ENCODE measurements at places on chromosomes 11 and 22.
A peak's percentile ranks its signal among the peaks of the same experiment; 100 is the strongest.

GRCh38 chr22:45626198-45626651 is 45.4 kb upstream of the ATXN10 start:
- H3K36me3 ChIP-seq: no peaks in the 10 kb centered on the region
- DNase-seq: no peak
- H3K4me3 ChIP-seq: no peak overlapping the region
- no peaks in the 10 kb centered on the region for H3K4me1 ChIP-seq
- H3K27me3 ChIP-seq: peaks cover 77% of the 10 kb centered on the region

GRCh38 chr11:73218106-73218829 is at the start of gene P2RY2:
Gene P2RY2, plus strand, starts transcription at chr11:73218281. Its CDS starts 15,879 bp downstream, at chr11:73234160.
- H3K4me1 ChIP-seq: peaks cover 52% of the 10 kb centered on the region
- peak within 1 kb of the TSS; percentile 90 for H3K27ac ChIP-seq
- DNase-seq: peak; percentile 88
- no peaks in the 10 kb centered on the region for H3K27me3 ChIP-seq
- peak within 1 kb of the TSS; percentile 76 for H3K4me3 ChIP-seq
- no peaks in the 10 kb centered on the region for H3K36me3 ChIP-seq

DNA sequence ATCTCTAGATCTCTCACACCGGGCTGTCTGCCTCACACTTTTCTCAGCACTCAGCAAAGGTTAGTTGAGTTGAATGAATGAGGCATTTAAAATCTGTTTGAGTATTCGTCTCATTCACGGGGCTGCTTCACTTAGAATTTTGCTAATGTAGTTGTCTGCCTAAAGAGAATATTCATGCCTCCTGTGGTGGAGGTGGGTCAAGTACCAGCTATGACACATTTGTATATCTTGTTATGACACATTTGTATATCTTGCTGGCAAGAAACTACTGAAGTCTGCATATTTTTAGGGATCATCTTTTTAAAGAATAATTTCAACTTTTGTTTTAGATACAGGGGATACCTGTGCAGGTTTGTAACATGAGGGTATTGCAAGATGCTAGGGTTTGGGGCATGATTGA is 43.1 kb downstream of the LDLRAD3 start:
- H3K36me3 ChIP-seq: no peaks in the 10 kb centered on the region
- no peak for DNase-seq
- no peak overlapping the region for H3K4me3 ChIP-seq
- no peak overlapping the region for H3K27ac ChIP-seq

- H3K27me3 ChIP-seq: no peaks in the 10 kb centered on the region
- no peak overlapping the region for H3K27ac ChIP-seq
- no peak for DNase-seq
- no peaks in the 10 kb centered on the region for H3K36me3 ChIP-seq
- H3K4me1 ChIP-seq: peaks cover 53% of the 10 kb centered on the region
Observed at GRCh38 chr11:2889362-2890273, 4.0 kb upstream of the CDKN1C start.

- DNase-seq: no peak
- no peak overlapping the region for H3K27ac ChIP-seq
- H3K27me3 ChIP-seq: peaks cover 97% of the 10 kb centered on the region
- H3K4me1 ChIP-seq: no peaks in the 10 kb centered on the region
- H3K4me3 ChIP-seq: no peak overlapping the region
- H3K36me3 ChIP-seq: no peaks in the 10 kb centered on the region
Observed at GRCh38 chr11:134882141-134882540, 470.1 kb upstream of the B3GAT1 start.

- no peak for DNase-seq
- H3K27ac ChIP-seq: no peak overlapping the region
- H3K4me1 ChIP-seq: no peaks in the 10 kb centered on the region
- H3K27me3 ChIP-seq: peaks cover 28% of the 10 kb centered on the region
- no peak overlapping the region for H3K4me3 ChIP-seq
- no peaks in the 10 kb centered on the region for H3K36me3 ChIP-seq
Observed at GRCh38 chr11:70601861-70602538, 203.7 kb downstream of the CTTN start.

GRCh38 chr11:117096201-117096991 is 1.8 kb downstream of the SIK3 start:
- DNase-seq: no peak
- H3K4me1 ChIP-seq: peaks cover 68% of the 10 kb centered on the region
- no peaks in the 10 kb centered on the region for H3K36me3 ChIP-seq
- H3K4me3 ChIP-seq: peak overlapping the region; percentile 84
- no peaks in the 10 kb centered on the region for H3K27me3 ChIP-seq

DNA sequence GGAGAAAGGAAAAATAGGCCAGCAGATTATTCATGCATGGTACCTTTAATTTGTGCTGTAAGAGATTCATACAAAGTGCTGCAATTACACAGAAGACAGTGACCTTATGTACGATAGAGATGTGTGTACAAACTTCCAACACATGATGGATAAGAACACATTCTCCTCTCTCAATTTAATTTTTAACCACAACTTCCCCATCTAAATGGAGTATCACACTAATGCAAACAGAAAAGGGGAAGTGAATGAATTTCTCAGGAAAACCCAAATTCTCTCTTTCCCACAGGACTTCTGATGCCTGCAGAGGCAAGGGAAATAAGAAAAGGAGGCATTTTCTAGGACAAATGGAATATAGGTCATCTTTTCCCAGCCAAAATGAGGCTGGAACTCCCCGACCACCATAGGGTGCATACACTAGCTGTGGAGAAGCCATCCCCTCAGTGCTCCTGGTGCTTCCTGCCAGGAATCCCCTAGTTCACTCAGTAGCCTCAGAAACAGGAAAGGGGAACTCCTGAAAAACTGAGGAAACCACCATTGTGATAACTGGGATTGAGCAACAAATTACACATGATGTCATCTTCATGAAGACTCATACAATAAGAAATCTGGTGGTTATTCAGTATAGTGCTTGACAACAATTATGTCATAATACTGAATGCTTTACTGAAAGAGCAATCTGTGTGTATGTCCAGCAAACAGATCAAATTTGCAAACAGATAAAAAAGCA is 22.4 kb downstream of the MMP10 start:
- H3K27me3 ChIP-seq: no peaks in the 10 kb centered on the region
- no peaks in the 10 kb centered on the region for H3K36me3 ChIP-seq
- no peak overlapping the region for H3K27ac ChIP-seq

GRCh38 chr11:6468712-6469495 is 4.8 kb downstream of the TRIM3 start:
- H3K4me3 ChIP-seq: no peak overlapping the region
- DNase-seq: peak; percentile 91
- H3K4me1 ChIP-seq: peaks cover 30% of the 10 kb centered on the region
- no peaks in the 10 kb centered on the region for H3K27me3 ChIP-seq

GRCh38 chr22:24758164-24758799 is 16.2 kb downstream of the PIWIL3 start:
- H3K4me1 ChIP-seq: no peaks in the 10 kb centered on the region
- H3K27ac ChIP-seq: no peak overlapping the region
- no peak overlapping the region for H3K4me3 ChIP-seq
- H3K36me3 ChIP-seq: no peaks in the 10 kb centered on the region

GRCh38 chr22:47691152-47691895 is 928.9 kb downstream of the TBC1D22A start:
- no peaks in the 10 kb centered on the region for H3K36me3 ChIP-seq
- H3K27ac ChIP-seq: no peak overlapping the region
- H3K4me1 ChIP-seq: no peaks in the 10 kb centered on the region
- DNase-seq: no peak
- peaks cover 34% of the 10 kb centered on the region for H3K27me3 ChIP-seq
- no peak overlapping the region for H3K4me3 ChIP-seq

DNA sequence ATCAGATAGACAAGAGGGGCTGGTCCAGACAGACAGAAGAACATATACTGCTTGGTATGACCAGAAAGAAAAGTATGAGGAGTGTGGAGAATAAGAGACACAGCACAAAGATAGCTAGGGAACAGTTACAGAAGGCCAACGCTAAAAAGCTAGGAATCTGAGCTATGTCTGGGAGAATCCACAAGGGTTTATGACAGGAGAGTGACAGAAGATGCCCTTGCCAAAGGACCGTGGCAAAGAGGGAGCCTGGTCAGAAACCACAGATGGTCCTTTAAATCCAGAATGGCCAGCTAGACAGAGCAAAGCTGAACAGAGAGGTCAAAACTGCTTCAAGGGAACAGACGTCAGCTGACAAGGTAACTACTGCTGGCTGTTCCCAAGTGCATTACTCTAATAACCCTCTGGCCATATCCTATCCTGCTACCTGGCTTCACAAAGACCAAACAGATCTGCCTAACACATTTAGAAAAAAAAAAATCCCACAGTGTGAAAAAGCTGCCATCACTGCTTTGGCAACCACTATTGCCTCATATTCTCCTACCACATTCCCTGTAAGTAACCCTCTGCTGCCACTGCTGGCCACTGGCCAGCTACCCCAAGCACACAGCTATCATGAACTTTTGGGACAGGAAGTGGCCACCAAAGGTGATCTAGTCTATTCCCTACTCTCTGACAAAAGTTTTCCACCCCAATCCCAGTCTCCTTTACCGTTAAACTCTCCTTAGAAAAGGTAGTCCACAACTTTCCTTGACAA is 7.3 kb downstream of the SERGEF start:
- no peak for DNase-seq
- no peak overlapping the region for H3K4me3 ChIP-seq
- H3K4me1 ChIP-seq: no peaks in the 10 kb centered on the region

DNA sequence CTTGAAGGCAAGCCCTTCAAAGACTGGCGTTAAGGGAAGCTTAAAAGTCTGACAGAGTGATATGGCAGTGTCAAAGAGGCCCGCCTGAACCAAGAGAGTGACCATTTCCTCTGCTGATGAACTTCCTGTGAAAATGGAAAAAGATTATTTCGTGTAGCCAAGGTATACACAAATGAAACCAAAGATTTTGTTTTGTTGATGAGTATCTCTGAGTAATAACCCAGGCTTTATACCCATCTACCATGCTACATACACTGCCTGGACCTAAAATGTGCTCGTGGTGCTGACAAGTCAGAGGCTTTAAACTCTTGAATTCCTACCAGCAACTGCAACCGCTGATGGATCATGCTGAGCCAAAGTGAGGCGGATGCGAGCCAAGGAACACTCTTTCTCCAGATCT is 21.0 kb upstream of the FNBP4 start:
- no peak for DNase-seq
- H3K27ac ChIP-seq: peak overlapping the region; percentile 81
- H3K4me3 ChIP-seq: no peak overlapping the region
- no peaks in the 10 kb centered on the region for H3K27me3 ChIP-seq
- peaks cover 53% of the 10 kb centered on the region for H3K4me1 ChIP-seq
- H3K36me3 ChIP-seq: peaks cover 90% of the 10 kb centered on the region

- no peak overlapping the region for H3K4me3 ChIP-seq
- H3K27me3 ChIP-seq: peaks cover 14% of the 10 kb centered on the region
- H3K27ac ChIP-seq: no peak overlapping the region
- no peaks in the 10 kb centered on the region for H3K36me3 ChIP-seq
Observed at GRCh38 chr11:107741044-107741823, 29.4 kb upstream of the SLN start.

DNA sequence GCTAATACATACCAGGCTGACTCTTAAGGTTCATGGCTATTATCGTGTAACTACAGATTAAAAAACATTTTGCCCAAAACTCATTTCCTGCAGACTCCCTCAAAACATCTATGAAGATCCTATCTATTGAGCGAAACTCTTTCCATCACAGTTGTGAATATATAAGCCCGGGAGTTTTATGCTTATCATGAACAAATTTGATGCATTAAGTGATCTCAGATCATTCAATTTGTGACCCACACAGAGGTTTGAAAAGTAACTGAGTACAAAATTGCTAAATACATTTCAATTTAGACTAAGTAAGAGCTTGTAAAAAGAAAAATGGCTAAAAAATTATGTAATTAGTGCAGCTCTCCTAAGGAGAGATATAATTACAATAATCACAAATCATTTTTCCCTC is 1228.8 kb upstream of the TENM4 start:
- DNase-seq: no peak
- no peaks in the 10 kb centered on the region for H3K36me3 ChIP-seq
- no peak overlapping the region for H3K27ac ChIP-seq
- H3K27me3 ChIP-seq: no peaks in the 10 kb centered on the region

GRCh38 chr11:85748455-85748891 is 62.5 kb downstream of the SYTL2 start:
- DNase-seq: no peak
- H3K4me3 ChIP-seq: no peak overlapping the region
- peaks cover 5% of the 10 kb centered on the region for H3K4me1 ChIP-seq

GRCh38 chr11:112159098-112160065 is 4.5 kb downstream of the IL18 start:
- H3K27me3 ChIP-seq: no peaks in the 10 kb centered on the region
- H3K4me3 ChIP-seq: no peak overlapping the region
- DNase-seq: no peak

DNA sequence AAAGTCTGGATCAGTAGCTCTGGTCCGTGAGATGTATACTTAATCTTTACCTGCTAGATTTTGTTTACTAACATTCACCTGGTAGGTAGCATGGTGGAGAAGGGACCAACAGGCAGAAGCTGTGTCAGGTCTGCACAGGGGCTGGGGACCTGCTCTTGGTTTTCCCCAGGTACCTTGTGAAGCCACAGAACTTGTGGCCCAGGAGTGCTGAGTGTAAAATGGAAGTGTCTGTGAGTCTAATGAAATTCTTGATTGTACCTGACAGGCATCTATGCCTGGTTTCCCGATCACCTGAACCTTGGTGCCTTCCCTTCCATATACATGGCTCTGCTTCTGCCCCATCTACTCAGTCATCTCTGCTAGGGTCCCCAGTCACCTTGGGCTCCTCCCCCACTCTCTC is 94.3 kb downstream of the CWC15 start:
- H3K4me1 ChIP-seq: peaks cover 32% of the 10 kb centered on the region
- DNase-seq: no peak
- H3K36me3 ChIP-seq: peaks cover 81% of the 10 kb centered on the region
- H3K27me3 ChIP-seq: no peaks in the 10 kb centered on the region

- no peak overlapping the region for H3K27ac ChIP-seq
- H3K4me1 ChIP-seq: peaks cover 5% of the 10 kb centered on the region
- peaks cover 42% of the 10 kb centered on the region for H3K27me3 ChIP-seq
- DNase-seq: no peak
Observed at GRCh38 chr11:61639816-61640443, 40.3 kb upstream of the DAGLA start.

DNA sequence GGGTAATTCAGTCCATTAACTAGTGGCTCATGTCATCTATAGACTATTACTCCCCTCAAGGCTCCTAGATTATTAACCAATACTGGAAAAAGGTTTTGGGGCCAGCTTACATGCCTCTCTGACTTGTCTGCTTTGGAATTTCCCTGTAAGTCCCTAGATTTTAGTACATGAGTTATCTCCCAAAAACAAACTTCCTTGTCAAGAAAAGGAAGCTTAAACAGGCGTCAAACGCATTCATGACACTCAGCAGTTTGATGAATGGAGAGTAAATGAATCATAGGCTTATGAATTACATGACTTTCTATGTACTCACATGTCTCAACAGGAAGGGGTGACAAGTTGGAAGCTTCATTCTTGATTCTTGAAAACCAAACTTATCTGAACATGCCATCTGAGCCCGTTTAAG is 70.8 kb downstream of the BLID start:
- H3K27ac ChIP-seq: no peak overlapping the region
- no peak overlapping the region for H3K4me3 ChIP-seq
- no peaks in the 10 kb centered on the region for H3K36me3 ChIP-seq
- peaks cover 4% of the 10 kb centered on the region for H3K4me1 ChIP-seq
- no peaks in the 10 kb centered on the region for H3K27me3 ChIP-seq
- no peak for DNase-seq

Data from left ventricle myocardium inferior (tissue), 1 donor.